ENCODE measurements at places on chromosomes 2 and 18.

DNA sequence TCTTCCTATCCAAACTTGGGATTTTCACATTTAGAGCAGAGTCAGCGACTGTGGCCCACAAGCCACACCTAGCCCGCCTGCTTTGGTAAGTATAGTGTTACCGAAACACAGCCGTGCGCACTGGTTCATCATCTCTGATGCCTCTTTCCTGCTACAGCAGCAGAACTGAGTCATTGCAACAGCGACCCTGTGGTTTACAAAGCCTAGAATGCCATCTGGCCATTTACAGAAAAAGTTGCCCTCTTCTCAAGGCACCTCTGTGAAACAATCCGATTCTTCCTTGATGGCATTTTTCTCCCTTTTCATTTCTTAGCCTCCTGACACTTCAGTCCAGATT lies 10.7 kb upstream of the IAH1 start:
- no peak for DNase-seq

- no peak for DNase-seq
These were observed 82.6 kb upstream of the GLI2 start for GRCh38 chr2:120653046-120653445.

DNA sequence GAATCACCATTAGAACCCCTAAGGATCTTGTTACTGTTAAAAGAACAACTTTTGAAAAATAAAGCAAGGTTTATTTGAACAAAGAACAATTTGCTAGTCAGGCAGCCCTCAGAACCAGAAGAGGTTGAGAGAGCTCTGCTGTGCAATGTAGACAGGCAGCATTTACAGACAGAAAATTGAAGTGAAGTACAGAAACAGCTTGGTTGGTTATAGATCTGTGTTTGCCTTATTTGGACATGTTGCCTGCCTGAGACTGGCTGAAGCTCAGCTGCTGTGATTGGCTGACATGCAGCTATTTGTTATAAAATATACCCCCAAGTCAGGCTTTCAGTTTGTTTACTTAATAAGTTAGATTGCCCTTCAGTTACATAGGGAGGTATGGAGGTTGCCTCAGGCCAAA lies 12.5 kb downstream of the MSTN start:
- DNase-seq, result no peak

- no peak for DNase-seq
These were observed 55.0 kb downstream of the APOB start for GRCh38 chr2:20988905-20989304.

GRCh38 chr2:20723543-20723942 lies 56.6 kb downstream of the GDF7 start:
- no peak for DNase-seq

DNA sequence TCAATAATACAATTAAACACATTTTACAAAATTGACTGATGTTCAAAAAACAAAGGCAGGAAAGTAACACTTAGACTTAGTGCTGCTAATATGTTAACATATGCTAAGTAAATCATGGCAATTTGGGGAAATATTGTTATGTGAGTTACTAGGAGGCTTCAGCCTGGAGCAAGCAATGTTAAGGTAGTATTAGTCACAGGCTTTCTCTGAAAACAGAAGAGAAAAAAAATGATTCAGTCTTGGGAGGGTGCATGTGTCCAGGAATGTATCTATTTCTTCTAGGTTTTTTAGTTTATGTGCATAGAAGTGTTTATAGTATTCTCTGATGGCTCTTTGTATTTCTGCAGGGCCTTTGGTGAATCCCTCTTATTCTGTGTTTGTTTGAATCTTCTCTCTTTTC lies 345.8 kb upstream of the TFPI start:
- no peak for DNase-seq

GRCh38 chr2:120446236-120447126 lies 100.5 kb downstream of the INHBB start:
- DNase-seq, result no peak

DNA sequence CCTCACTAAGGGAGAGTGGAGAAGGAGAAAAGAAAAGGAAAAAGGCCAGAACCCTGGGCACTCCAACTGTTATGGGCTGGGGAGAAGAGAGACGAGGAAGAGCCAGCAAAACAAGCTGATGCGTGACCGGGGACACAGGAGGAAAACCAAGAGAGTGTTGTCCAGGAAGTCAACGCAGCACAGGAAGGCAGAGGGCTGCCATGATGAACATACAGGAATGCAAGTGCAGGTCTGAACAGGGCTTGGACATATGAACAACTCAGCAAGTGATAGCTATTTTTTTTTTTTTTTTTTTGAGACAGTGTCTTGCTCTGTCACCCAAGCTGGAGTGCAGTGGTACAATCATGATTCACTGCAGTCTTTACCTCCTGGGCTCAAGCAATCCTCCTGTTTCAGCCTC lies 28.4 kb downstream of the SIX3 start:
- no peak for DNase-seq

DNA sequence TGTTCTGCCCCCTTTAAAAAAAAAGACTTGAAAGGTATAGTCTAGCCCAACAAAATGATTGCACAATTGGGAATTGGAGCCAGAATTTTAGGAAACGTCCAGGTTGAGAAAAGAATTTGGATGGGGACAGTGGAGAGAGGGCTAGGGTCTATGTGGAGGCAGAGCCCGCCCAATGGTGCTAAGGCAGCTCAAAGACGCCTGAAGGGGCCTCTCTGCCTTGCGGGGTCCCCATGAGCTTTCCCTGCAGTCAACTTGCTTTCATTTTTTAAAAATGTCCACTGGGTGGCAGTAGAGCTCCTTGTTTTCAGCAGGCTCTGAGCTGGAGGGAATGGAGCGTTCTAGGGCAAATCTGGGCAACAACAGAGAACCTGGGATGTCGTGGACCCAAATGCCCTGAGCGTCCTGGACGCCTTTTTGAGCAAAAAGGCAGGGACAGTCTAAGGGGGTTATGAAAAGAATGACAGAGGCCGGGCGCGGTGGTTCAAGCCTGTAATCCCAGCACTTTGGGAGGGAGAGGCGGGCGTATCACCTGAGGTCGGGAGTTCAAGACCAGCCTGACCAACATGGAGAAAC lies 40.2 kb upstream of the ITM2C start:
- DNase-seq, result peak; percentile 15

DNA sequence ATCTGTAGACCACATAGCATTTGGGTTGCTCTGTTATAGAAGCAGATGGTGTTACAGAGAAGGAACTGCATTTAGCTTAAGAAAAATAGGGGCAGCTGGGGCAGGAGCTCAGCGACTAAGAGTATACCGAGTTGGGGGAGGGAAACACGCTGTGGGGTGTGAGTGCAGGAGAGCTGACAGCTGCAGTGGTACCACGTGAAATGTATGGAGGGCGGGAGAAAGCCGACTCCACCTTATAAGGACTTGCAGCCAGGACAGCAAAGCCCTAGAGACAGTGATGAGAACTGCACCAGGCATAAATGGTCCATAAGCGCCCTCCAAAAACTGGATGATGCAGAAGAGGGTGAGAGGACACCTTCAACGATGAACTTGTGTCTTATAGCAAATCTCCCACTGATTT lies 237.6 kb downstream of the PRKCE start:
- no peak for DNase-seq

DNA sequence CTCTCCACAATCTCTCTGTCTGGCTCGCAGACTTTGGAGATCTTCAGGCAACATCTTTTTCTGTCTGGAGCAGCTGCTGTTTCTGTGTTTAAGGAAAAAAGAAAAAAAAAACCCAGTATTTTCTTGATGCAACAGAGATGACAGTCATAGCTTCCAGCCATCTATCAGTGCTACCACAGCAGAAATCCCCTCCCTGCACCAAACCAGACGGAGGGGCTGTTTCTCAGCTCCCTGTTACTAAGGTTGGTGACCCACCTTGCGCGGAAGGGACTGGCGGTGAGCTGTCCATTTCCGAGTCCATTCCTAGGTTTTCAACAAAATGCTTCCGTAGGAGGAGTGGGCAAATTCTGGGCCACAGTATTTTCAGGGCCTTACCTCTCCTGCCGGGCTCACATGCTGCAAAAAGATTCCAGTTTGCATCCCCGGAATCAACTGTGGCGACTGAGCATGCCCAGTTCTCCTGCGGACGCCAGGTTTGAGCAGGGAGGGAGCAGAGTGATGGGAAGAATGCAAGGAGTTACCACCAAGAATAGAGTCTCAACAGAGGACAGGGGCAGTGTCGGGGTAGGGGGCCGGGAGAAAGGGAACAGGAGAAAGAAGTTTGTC lies 1.2 kb downstream of the SLC4A10 start:
- DNase-seq, result no peak

DNA sequence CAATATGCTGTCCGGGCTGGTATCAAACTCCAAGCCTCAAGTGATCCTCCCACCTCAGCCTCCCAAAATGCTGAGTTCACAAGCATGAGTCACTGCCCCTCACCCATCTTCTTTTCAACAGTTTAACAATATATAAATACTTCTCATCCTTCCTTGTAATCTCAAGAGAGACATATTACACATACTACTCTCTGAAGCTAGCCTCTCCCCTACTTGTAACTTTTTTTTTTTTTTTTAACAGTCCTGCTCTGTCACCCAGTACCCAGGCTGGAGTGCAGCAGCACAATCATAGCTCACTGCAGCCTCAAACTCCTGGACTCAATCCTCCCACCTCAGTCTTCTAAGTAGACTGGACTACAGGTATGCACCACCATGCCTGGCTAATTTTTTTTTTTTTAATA lies 5.7 kb downstream of the GFPT1 start:
- DNase-seq, result no peak

- DNase-seq, result no peak
These were observed 135.9 kb downstream of the VAPA start for GRCh38 chr18:10049747-10050146.

DNA sequence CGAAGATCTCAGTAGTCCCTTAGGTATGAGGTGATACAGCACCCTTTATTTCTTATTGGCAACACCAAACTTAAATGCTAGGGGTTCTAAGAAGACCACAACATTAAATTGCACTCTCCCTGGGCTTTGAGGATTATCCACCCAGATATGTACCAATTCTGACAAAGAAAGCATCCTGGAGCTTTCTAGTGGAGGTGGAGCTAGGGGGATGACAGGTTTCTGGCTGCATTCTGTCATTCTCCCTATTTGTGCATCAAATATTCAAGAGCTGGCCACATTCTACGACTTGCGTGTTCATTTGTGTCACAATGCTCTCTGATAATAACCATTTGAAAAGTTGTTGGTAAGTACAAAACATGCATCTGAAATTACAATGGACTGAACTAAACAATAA lies 111.1 kb downstream of the CDH2 start:
- no peak for DNase-seq

DNA sequence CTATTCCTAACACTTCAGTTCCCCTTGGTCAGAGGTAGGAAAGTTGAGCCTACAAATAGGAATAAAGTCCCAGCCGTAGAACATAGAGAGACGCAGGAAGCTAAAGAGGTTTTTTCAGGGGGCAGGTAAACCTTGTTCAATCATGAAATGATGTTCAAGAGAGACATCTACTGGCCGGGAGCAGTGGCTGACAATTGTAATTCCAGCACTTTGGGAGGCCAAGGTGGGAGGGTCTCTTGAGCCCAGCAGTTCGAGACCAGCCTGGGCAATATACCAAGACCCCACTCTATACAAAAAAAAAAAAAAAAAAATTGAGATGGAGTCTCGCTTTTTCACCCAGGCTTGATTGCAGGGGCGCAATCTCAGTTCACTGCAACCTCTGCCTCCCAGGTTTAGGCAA lies 66.7 kb upstream of the DNAJC10 start:
- DNase-seq, result no peak

DNA sequence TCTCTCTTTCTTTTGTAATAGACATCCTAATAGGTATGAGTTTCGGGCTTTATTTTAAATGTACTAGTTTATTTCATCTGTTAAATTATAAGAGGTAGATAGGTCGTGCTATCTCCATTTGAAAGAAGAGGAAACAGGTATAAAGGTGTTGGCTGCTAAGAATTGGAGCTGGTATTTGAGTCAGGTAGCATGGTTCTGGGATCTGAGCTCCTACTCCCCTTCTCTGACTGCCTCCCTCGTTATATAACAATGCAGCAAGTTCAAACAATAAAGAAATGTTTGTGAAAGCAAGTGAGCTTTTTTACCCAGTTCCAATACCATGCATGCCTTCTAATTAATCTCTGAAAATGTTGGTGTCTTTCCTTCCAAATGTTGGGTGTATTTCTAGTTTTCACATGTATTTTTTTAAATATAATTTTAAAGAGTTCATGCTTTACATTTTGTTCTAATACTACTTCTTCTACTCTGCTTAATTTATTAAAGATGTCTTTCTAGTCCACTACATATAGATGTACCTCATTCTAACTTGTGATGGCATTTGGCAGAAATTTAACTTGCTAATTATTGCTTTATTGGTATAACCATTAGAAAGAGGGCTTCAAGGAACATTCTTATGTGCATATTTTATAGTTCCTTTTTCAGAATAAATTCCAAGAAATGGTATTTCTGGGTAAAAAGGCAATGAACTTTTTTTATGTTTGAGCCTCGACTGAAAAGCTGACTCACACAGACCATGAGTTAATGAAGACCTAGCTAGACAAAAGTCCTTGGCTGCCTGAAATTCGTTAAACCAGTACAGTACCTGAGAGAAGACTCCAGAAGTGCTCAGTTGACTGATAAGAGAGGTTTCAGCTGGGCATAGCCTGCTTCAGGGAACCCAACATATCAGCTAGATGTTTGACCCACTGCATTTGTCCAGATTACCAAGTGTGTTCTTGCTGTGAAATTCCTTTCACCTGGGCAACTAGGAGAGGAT lies 133.5 kb downstream of the CERS6 start:
- no peak for DNase-seq

DNA sequence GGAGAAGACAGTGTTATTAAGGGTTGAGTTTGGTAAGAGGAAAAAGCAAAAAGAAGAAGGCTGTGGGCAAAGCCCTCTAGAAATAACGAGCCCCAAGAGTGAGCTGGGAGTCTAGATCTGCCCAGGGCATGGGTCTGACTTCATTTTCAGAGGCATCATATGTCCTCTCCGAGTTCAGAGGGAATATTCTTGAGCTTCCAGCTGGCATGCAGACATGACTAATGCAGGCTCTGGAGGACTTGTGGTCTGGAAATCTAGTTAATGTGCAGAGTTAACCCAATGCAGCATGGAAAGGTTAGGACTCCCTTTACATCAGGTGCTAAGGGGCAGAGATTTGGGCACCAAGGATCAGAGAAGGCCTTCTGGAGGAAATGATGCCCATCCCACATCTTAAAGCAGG lies 7.3 kb downstream of the ACMSD start:
- DNase-seq, result no peak

GRCh38 chr2:74007121-74007520 lies 22.4 kb downstream of the TET3 start:
- no peak for DNase-seq

Data from activated T-helper 1 cell treated with Interleukin-2 at 50 U/mL for 16 hours (primary cell).